Heart left ventricle (tissue), 16 donors: ENCODE measurements at places on chromosomes 6 and 20. TPM values are rescaled to one million over a fixed set of nuclear protein-coding genes. Genes with fewer than 3 reads are reported as not detected.

The CRISP2 gene
- total RNA-seq: not detected

The ADAM33 gene
- 2.3 TPM for total RNA-seq

The FAM83B gene
- total RNA-seq: 1.1 TPM

The GABRR2 gene
- 0.60 TPM for total RNA-seq

The SCP2D1 gene
- total RNA-seq: not detected

The SLC17A2 gene
- total RNA-seq: not detected

The TDP2 gene
- 28.9 TPM for total RNA-seq

- H3K27ac ChIP-seq: no peak overlapping the region
- H3K36me3 ChIP-seq: no peaks in the 10 kb centered on the region
- H3K4me3 ChIP-seq: no peak overlapping the region
- H3K4me1 ChIP-seq: no peaks in the 10 kb centered on the region
- H3K27me3 ChIP-seq: no peaks in the 10 kb centered on the region
Measured at GRCh38 chr20:49433333-49433732, 49.1 kb downstream of the KCNB1 start.

DNA sequence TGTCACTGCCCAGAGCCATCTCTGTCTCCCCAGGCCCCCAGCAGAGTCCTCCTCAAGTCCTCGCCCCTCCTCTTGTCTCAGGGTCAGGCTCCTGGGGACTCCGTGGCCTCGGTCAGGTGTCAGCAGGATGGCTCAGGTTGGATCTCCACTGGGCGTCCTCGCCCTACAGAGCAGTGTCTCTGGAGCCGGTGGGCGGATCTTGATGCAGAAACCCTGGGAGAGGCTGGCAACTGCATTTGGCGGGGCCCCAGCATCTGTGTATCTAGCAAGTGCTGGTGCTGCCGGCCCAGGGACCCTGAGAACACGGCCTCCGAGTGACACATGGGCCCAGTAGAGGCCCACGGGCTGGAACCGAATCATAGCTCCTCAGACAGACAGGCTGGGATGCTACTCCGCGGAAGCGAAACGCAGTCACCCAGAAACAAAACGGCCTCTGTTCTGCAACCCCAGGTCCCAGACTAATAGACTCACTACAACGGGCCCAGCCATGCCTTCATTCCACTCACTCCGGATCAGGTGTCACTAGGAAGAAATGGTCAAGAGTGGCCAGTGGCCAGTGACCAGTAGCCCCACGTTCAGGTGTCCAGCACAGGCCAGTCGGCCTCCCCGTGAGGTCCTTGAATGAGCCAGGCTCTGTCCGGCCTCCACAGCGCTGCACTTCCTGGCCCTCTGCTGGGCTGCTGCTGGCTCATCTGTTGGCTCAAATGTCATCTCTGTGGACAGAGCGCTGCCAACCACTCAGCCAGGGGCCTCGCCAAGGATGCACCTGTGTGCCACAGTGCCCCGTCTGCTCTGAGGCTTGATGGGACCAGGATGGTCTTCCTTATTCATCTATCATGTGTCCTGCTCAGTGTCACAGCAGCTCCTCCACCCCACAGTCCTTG is 12.6 kb upstream of the FRMD1 start:
- no peak overlapping the region for H3K4me3 ChIP-seq
- H3K27me3 ChIP-seq: no peaks in the 10 kb centered on the region
- no peak for DNase-seq

DNA sequence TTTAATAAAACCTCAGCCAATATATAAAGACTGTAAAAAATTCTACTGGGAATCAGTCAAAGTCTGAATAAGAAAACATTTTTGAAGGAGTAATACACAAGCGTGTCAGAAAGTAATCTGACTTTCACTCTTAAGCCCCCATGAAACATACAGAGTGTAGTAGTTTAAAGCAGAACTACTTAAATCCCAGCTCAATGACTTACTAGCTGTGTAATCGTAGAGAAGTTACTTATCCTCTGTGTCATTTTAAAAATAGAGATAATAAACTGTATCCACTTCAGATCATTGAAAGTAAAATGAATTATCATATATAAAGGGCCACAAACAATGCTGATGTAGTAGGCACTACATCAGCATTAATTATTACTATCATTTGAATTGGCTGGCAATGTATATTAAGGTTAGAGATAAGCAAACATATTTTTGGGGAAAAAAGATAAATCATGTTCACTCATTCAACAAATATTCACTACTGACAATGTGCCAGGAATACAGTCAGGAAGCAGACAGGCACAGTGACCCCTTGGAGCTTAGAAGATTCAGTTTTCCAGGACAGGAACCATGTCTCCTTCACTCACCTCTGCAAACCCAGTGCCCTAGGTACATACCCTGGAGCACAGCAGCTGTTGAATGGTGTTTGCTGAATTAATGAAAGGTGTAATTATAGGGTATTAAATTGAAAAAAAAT is 14.4 kb downstream of the REPS1 start:
- peaks cover 33% of the 10 kb centered on the region for H3K4me1 ChIP-seq
- no peaks in the 10 kb centered on the region for H3K27me3 ChIP-seq
- no peak for DNase-seq

GRCh38 chr20:23601715-23602114 is 4.0 kb downstream of the CST9 start:
- H3K27ac ChIP-seq: no peak overlapping the region
- no peaks in the 10 kb centered on the region for H3K36me3 ChIP-seq
- DNase-seq: no peak
- H3K4me1 ChIP-seq: no peaks in the 10 kb centered on the region

DNA sequence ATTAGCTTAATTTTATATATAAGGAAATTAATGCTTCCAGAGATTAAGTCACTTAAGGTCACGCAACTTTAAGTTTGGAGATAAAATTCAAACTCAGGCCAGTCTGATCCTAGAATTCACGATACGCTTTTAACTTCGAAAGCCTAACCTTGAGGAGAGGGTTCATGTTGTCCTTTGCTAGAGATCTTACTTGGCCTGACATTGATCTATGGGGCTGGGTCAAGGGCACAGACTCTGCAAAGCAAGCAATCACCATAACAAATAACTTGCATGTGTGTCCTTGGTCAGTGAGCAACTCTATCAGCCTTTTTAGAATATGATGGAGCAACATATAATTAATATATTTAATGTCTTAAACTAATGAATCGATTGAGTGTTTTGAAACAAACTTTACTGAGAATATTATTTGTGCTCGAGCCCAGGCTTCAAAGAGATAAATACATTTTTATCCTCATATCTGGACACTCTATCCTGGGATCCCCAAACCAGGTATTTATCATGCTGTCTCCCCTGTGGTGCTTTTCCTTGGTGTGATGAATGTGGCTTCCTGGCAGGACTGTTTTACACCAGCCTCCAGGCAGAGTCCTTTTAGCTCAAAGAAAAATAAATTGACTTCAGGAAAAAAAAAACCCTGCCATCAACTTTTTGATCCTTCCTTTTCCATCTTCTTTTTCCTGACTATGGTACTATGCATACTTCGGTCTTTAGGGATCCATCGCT is 29.1 kb downstream of the RPS12 start:
- no peaks in the 10 kb centered on the region for H3K4me1 ChIP-seq
- H3K27ac ChIP-seq: no peak overlapping the region
- no peak for DNase-seq
- no peaks in the 10 kb centered on the region for H3K36me3 ChIP-seq

DNA sequence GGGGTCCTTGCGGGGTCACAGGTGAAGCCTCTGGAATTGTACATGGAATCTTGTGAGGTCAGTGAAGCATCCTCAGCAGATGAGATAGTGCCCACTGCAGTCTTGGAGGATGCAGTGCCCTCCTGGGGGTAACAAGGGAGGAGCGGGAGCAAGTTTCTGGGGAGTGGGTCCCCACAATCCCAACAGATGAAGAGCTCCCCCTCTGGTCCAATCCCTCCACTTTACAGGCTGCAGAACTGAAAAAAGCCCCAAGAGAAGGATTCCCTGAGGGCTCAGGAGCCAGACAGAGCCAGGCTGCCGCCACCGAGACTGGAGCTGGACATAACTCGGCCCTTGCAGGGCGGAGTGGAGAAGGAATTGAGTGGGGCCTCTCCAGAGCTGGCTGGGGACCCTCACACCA is 52.4 kb downstream of the TTI1 start:
- H3K36me3 ChIP-seq: no peaks in the 10 kb centered on the region
- H3K4me1 ChIP-seq: peaks cover 18% of the 10 kb centered on the region

DNA sequence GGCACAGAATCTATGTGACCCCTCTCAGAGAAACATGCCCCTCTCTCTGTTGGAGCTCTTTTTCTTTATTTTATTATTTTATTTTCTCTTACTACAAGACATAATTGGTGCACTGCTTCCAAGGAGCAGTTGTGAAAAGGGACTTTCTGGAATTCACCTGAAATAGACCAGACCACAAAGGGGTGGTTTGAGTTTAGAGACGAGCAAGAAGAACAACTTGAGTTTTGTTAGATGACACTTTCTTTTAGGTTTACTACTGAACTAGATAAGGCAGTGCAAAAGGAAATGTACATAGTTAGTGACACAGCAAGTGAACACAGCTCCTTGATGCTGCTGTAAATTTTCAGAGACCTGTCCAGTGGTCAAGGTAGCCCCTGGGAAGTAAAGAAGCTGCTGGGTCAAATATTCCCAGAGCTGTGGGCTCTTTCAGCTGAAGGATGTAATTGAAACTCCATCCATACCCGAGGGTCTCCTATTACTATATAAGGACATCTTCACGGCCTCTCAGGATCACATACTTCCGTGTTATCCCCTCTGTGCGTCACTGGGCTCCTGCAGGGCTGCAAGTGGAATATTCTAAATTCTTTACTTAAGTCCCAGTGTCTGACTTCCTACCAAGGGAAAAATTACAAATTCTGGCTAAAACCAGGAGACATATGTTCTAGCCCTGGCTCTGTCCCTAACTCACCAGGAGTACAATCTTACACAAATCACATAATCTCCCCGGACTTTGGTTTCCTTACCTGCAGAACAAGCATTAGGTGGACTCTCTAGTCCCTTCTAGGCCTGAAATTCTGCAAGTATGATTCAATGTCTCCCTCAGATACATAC is 69.1 kb upstream of the ADTRP start:
- no peak for DNase-seq
- H3K36me3 ChIP-seq: no peaks in the 10 kb centered on the region
- no peaks in the 10 kb centered on the region for H3K27me3 ChIP-seq
- H3K4me1 ChIP-seq: no peaks in the 10 kb centered on the region
- H3K4me3 ChIP-seq: no peak overlapping the region

DNA sequence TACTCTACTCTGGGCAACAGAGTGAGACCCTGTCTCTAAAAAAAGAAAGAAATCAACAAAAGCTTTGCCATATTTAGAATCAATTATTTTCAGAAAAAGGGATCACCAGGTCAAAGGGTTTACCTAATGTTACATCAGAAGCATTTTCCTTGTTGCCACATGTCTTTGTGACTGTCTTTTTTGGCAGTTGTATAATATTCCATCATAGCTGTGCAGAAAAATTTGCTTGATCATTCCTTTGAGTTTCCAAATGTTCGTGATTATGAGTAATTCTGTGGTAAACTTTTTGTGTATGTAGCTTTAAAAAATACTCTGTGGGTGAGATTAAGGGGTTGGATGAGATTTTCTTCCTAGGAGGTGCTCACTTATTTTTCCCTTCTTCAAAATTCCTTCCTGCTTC is 26.4 kb downstream of the PNPLA1 start:
- H3K36me3 ChIP-seq: no peaks in the 10 kb centered on the region
- H3K27me3 ChIP-seq: no peaks in the 10 kb centered on the region
- H3K4me3 ChIP-seq: no peak overlapping the region
- DNase-seq: no peak
- no peaks in the 10 kb centered on the region for H3K4me1 ChIP-seq
